Aorta (tissue), 5 donors: ENCODE measurements at places on chromosomes 2 and 18.

- H3K4me1 ChIP-seq, result no peaks in the 10 kb centered on the region
- no peaks in the 10 kb centered on the region for H3K36me3 ChIP-seq
- H3K27ac ChIP-seq, result no peak overlapping the region
- no peak overlapping the region for H3K4me3 ChIP-seq
- DNase-seq, result no peak
- H3K27me3 ChIP-seq, result no peaks in the 10 kb centered on the region
Observed at GRCh38 chr2:110729106-110729505, 3.3 kb upstream of the ACOXL start.

- H3K27me3 ChIP-seq, result no peaks in the 10 kb centered on the region
- no peak overlapping the region for H3K27ac ChIP-seq
- no peak overlapping the region for H3K4me3 ChIP-seq
- no peak for DNase-seq
- H3K4me1 ChIP-seq, result no peaks in the 10 kb centered on the region
- no peaks in the 10 kb centered on the region for H3K36me3 ChIP-seq
Observed at GRCh38 chr2:231397011-231397927, 1.8 kb downstream of the B3GNT7 start.

- no peaks in the 10 kb centered on the region for H3K27me3 ChIP-seq
- H3K36me3 ChIP-seq, result no peaks in the 10 kb centered on the region
- H3K27ac ChIP-seq, result no peak overlapping the region
- no peak for DNase-seq
- no peak overlapping the region for H3K4me3 ChIP-seq
Observed at GRCh38 chr2:221088506-221088905, 483.6 kb downstream of the EPHA4 start.

DNA sequence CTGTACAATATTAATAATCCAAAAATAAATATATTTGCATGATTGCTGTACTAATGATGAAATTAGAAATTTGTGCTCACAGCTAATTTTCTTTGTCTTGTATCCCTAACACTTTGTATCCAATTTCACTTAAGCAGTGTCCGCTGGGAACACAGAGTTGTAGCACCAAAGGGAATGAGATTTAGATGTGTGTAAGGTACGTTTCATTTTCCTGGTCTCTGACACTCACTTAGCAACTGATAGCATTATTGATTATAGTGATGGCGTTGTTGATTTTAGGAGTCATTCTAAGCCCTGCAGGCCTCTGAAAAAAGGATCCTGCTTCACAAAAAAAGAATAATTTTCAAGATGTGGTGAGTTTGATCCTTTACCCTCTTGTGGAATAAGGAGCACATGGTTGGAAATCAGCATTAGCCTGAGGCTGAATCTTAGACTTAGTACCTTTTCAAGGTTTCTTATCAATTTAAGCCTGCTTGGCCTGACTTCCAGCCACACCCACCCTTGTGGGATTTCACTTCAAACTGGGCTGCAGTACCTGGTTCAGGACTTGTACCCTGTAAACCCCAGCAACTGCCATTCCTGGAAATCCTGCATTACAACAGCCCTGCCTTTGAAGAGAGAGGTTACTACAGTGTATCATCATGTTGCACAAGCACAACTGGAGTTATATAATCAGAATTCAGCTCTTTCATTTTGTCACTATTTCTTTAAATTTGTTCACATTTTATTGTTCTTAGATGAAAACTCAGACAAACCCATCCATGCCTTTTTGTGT lies 116.2 kb downstream of the RND3 start:
- no peak overlapping the region for H3K4me3 ChIP-seq
- H3K27ac ChIP-seq, result no peak overlapping the region
- H3K36me3 ChIP-seq, result no peaks in the 10 kb centered on the region
- DNase-seq, result no peak
- no peaks in the 10 kb centered on the region for H3K27me3 ChIP-seq

DNA sequence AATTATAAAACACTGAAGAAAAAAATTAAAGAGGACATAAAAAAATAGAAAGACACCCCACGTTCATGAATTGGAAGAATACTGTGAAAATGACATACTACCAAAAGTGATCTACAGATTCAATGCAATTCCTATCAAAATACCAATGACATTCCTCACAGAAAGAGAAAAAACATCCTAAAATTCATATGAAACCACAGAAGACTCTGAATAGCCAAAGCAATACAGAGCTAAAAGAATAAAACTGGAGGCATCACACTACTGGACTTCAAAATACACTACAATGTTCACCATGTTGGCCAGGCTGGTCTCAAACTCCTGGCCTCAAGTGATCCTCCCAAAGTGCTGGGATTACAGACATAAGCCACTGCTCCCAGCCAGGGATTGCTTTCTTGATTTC lies 56.3 kb downstream of the TLK1 start:
- no peaks in the 10 kb centered on the region for H3K27me3 ChIP-seq
- H3K4me3 ChIP-seq, result no peak overlapping the region
- DNase-seq, result no peak
- H3K27ac ChIP-seq, result no peak overlapping the region
- H3K4me1 ChIP-seq, result no peaks in the 10 kb centered on the region
- no peaks in the 10 kb centered on the region for H3K36me3 ChIP-seq

GRCh38 chr2:118264232-118264990 lies 176.1 kb downstream of the INSIG2 start:
- DNase-seq, result no peak
- H3K27me3 ChIP-seq, result no peaks in the 10 kb centered on the region
- no peak overlapping the region for H3K27ac ChIP-seq
- H3K4me1 ChIP-seq, result no peaks in the 10 kb centered on the region
- H3K4me3 ChIP-seq, result no peak overlapping the region
- no peaks in the 10 kb centered on the region for H3K36me3 ChIP-seq

- H3K27me3 ChIP-seq, result no peaks in the 10 kb centered on the region
- no peak overlapping the region for H3K27ac ChIP-seq
- no peak for DNase-seq
- no peak overlapping the region for H3K4me3 ChIP-seq
- no peaks in the 10 kb centered on the region for H3K4me1 ChIP-seq
- H3K36me3 ChIP-seq, result no peaks in the 10 kb centered on the region
Observed at GRCh38 chr18:55845221-55845620, 257.2 kb upstream of the TCF4 start.
